Esophagus squamous epithelium (tissue), 5 donors: ENCODE measurements at places on chromosomes 5 and 9. TPM values are rescaled to one million over a fixed set of nuclear protein-coding genes. Genes with fewer than 3 reads are reported as not detected.

Gene CDK9
- total RNA-seq, result 46.6 TPM

Gene ADGRV1
- total RNA-seq, result 5.3 TPM

Gene AGXT2
- not detected for total RNA-seq

Gene GLE1
- total RNA-seq, result 27.1 TPM

Gene NREP
- 14.2 TPM for total RNA-seq

Gene HABP4
- total RNA-seq, result 3.5 TPM

Gene BAAT
- not detected for total RNA-seq

DNA sequence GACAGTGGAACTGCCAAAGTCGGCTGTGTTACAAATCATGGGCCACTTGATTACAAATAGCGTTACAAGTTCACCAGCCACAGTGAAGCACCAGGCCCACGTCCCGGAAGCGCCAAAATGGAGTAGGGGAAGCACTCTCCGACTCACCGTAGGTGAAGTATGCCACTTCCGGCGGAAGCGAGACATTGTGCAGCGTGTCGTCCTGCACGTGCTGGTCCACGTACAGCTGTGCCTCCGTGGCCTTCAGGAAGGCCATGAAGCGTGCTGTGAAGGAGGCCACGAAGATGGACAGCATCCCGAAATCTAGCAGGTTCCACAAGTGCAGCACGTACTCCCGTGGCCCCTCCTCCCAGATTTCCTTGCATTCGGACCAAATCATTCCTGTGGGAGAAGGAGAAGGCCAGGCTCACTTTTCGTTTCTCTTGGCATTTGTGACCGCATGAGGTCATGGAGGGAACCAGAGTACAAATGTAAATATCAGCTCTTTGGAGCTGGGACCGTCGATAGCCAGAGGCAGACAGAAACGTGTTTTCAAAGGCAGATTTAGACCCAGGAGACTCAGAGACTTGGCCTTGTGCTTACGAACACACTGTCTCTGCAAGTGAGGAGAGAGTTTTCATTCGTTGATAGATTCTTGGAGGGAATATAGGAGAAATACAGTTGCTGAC, 58.7 kb upstream of the SMIM32 start:
- DNase-seq, result no peak

GRCh38 chr9:1034271-1034670, 15.9 kb upstream of the DMRT2 start:
- no peak for DNase-seq

DNA sequence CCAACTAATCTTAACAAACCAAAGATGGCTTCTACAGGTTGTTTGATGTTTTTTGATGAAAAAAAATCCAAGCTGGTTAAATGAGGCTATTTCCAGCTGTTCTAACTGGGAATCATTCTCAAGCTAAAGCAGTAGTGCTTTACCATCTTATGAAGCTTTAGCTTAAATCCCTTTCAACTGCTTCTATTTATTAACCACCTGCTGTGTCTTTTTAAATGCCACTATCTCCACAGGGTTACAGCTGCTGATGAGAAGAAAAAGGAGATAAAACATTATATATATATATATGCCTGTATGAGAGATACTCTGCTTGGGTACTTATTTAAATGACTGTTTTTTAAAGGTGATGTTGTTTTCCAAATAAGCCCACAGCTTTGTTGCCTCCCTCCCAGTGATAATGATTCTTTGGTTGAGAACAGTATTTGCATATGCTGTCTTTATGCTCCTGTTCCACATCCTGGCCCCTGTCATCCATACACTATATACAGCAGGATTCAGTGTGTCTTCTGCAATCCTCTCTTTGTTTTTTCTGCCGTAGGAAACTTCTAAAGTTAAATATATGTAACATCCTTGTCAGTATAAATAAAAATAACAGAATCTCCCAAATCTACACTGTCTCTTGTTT, 164.0 kb downstream of the PAM start:
- DNase-seq, result no peak

DNA sequence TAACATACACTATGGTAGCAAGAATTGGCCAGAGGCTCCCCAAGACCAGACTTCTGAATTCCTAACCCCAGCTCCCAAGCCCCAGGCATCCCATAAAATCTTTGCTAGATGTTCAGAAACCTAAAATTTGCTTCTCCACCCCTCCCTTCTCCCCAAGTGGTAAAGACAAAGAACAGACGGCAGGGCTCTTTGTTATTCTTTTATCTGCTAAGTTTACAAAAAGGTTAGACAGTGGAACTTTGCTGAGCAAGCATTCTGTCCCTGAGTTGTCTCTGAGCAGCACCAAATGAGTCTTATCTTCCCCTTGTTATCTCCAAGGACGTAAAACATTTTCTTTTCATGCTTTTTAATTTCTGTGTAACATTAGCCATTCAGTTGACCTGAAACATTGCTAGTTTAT, 30.2 kb downstream of the TJP2 start:
- DNase-seq, result no peak

DNA sequence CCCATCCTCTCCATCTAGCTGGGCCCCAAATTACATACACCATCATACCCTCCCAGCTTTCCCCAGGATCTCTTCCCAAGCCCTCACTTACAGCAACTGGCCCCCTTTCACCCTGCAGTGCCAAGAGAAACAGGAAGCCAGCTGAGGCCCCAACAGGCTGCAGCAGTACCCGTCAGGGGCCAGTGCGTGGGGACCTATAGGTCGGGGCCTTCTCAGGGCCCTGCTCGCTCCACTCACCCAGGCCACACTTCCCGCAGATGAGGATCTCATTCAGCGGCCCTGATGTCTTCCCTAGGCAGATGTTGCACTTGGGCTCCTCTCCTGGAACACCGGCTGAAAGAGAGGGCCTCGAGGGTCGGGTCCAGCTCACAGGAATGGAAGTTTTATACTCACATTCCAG, 6.8 kb downstream of the PHF19 start:
- no peak for DNase-seq

DNA sequence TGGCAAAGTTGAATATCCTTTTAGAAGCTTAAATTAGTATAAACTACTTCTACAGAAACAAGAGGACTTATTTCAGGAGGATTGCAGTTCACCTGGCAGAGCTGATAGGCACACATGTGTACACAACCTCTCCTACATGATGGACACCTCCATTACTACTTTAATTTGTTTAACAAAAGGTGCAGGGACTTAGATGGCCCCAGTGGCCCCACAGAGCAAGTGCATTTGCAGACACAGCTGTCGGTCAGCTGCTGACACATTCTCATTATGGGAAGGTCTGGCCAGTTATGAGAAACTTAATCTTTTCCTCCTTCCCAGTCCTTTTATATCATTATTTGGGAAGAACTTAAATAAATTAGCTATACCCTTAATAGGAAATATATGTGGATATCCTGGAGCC, 28.3 kb downstream of the TDRD7 start:
- DNase-seq, result no peak

GRCh38 chr5:32645246-32645645, 59.9 kb downstream of the SUB1 start:
- no peak for DNase-seq

GRCh38 chr5:179833056-179833708, 12.5 kb downstream of the SQSTM1 start:
- no peak for DNase-seq

DNA sequence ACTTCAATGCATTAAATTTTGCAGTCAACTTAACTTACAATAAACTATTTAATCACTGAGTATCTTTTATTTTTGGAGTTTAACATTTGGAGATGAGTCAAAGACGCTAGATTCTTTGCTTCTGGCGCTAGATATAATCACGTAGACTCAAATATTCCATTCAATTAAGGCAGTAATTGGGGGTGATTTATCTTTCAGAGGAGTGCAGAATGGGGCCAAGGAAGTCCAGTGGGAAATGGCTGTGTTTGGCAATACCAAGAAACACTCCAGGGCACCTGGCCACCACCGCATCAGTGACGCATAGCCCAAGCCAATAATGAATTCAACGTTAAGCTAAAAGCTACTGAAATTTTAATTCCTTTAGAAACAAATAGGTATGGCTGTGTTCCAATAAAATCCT, 81.2 kb downstream of the PHAX start:
- DNase-seq, result no peak

GRCh38 chr5:1926071-1926440, 43.3 kb upstream of the IRX4 start:
- no peak for DNase-seq

DNA sequence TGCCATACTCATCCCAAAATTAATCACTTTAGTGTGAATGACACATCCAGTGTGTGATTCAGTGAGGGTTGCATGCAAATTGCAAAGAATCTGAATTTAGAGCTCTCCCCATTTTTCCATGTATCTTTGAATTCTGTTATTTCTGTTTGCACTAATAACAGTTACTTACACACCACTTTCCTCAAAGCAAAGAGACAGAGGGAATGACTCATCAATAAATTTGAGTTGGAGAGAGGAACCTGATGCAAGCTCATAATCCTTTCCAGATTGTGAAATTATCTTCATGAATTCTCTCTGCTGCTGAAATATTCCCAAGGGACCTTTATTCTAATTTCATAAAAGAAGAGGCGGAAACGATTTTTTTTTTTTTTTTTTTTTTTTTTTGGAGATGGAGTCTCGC, 204.8 kb downstream of the CDH9 start:
- DNase-seq, result no peak

DNA sequence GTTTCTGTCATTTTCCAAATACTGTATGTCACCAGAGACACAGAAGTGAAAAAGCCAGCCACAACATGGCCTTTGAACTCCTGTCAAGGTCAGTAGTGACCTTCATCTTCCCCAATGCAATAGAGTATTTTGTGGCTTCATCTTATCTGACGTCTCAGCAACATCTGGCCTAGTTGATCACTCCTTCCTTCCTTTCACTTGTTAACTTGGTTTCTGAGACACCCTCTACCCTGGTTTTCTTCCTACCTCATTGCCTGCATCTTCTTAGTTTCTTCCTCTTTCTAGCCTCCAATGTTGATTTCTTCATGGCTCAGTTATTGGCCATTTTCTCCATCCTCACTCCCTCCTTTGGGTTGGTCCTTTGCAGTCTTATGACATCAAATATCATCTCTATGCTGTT, 36.3 kb downstream of the GLIS3 start:
- no peak for DNase-seq

- no peak for DNase-seq
Observed at GRCh38 chr5:122788371-122788770, 13.5 kb downstream of the SNX2 start.

DNA sequence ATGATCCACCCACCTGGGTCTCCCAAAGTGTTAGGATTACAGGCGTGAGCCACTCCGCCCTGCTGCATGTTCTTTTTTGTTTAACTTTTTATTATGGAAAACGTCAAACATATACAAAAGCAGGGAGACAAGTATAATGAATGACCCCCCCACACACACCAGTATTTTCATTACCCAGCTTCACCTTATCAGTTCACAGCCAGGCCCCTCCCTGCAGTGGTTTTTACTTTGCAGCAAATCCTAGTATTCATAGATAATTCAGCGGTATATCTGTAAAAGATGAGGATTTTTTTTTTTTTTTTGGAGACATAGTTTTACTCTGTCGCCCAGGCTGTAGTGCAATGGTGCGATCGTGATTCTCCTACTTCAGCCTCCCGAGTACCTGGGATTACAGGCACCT, 2.3 kb downstream of the POMT1 start:
- DNase-seq, result no peak

- no peak for DNase-seq
Observed at GRCh38 chr5:60961685-60962084, 16.7 kb downstream of the NDUFAF2 start.

GRCh38 chr5:8844847-8845246, 701.0 kb downstream of the SEMA5A start:
- no peak for DNase-seq

DNA sequence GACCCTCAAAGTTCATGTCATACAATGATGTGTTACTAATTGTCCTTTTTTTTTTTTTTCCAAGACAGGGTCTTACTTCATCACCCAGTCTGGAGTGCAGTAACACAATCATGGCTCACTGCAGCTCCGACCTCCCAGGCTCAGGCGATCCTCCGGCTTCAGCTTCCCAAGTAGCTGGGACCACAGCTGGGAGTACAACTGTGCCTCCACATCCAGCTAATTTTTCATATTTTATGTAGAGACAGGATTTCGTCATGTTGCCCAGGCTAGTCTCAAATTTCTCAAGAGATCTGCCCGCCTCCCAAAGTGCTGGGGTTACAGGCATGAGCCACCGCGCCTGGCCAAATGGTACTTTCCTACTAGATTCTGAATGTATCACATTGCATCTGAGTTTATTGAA, 49.4 kb upstream of the EBF1 start:
- DNase-seq, result no peak

DNA sequence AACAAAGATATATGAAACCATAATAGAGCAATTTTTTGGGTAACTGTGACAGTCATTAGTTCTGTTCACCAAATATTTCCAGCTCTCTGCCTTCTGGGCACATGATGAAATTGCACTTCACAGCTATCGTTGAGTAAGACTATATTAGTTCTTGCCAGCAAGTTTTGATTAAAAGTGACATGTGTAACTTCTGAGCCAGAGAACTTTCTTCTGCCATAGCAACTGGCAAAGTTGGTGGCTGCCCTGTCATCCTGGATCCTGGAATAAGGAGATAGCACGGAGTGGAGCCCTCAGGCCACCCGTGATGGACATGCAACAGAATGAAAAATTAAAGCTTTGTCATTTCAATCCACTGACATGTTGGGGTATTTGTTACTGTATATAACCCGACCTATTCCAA, 194.4 kb upstream of the VCAN start:
- DNase-seq, result no peak

GRCh38 chr5:81842795-81843398, 92.0 kb upstream of the SSBP2 start:
- no peak for DNase-seq

DNA sequence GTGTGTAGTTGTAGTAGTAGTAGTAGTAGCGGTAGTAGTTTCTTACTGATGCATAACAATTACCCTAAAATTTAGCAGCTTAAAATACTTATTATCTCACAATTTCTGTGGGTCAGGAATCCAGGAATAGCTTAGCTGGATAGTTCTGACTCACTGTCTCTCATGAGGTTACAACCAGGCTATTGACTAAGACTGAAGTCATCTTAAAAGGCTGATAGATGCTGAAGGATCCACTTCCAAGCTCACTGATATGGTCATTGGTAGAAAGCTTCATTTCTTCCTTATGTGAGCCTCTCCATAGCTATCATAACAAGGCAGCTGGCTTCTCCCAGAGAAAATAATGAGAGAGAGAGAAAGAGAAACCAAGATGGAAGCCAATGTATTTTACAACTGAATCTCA, 147.5 kb upstream of the FBXL17 start:
- DNase-seq, result no peak

DNA sequence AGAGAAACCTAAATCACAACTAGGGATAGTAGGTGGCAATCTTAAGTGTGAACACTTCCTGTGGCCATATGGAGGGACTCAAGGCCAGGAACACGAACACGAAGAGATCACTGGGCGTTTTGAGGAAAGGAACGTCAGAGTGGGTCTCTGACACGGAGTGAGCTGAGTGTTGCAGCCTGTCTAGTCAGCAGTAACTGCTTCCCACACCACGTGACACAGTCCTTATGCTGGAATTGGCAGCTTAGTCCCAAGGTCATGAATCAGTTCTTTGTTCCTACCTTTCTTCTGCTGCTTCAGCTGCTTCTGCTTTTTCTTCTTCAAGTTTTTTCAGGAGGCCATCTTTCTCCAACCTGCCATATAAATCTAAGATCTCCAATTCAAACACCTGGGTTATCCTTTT, 18.2 kb downstream of the SPACA9 start:
- DNase-seq, result no peak
